ENCODE measurements at places on chromosomes 2 and 18.

DNA sequence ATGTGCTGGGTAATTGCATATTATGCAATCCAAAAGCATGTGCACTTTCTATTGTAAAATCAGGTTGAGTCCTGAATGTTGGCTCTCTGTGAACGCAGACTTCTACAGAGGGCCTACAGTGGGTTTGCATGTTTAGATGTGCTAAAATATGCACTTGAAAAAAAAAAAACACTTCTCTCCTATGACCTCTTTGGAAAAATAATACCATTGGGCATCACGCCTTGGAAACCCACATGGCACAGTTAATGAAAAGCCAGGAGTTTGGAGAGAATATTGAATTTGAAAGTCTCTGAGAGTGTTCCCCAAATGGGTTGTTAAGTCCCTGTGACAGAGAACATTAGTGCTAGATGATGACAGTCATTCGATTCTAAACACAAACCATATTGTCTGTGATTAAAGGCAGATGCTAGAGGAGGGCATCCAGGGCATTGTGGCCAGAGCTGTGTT lies 710.4 kb upstream of the PIK3C3 start:
- no peak for DNase-seq

- no peak for DNase-seq
Observed at GRCh38 chr18:58354051-58354450, 274.8 kb downstream of the ALPK2 start.

GRCh38 chr18:75097491-75098225 lies 111.3 kb downstream of the PTGR3 start:
- DNase-seq: no peak

- no peak for DNase-seq
Observed at GRCh38 chr2:60316381-60317033, 236.9 kb downstream of the BCL11A start.

GRCh38 chr2:113692698-113693428 lies 63.6 kb downstream of the SLC35F5 start:
- DNase-seq: no peak
